Left hindlimb (tissue), 1 donor: ENCODE measurements at places on chromosomes 16 and 17.
A peak's percentile ranks its signal among the peaks of the same experiment; 100 is the strongest.

DNA sequence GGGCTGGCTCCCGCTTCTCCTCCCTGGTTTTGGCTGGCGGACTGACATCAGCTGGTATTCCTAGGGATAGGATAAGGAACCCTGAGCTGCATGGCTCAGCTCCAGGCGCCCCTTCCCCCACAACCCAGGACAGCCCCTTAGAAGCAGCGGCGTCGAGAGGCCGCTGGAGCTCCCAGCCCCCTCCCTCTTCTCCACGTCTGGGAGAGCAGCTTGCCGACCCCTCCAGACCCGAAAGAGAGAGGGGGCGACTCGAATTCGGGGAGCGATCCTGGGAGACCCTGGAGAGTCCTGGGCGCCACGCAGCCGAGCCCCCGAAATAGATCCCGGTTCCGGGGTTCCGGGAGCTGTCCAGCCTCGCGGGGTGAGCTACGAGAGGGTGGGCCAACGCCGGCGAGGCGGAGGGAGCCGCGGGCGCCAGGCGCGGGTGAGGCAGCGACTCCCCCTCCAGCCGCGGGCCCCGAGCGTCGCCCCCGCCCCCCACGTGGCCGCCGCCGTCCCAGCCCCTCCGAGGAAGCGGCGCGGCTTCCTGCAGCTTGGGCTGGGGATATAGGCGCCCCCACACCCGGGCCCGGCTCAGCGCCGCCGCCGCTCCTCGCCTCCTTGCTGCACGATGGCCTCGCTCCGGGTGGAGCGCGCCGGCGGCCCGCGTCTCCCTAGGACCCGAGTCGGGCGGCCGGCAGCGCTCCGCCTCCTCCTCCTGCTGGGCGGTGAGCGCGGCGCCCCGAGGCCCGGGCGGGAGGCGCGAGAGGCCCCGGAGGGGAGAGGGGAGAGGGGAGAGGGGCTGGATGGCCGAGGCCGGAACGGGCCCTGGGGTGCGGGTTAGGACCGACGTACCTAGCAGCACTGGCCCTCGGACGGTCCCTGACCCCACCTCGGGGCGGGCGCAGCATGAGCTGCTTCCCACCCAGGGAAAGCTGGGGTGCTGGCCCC lies at the start of gene RAMP2:
Gene RAMP2 (plus strand): TSS at position 576 of the 930 bp plus-strand sequence. CDS start 35 bp downstream, at position 611.
- DNase-seq: no peak

- DNase-seq: no peak
These were observed 628.5 kb downstream of the MAF start for GRCh38 chr16:78972006-78972405.

DNA sequence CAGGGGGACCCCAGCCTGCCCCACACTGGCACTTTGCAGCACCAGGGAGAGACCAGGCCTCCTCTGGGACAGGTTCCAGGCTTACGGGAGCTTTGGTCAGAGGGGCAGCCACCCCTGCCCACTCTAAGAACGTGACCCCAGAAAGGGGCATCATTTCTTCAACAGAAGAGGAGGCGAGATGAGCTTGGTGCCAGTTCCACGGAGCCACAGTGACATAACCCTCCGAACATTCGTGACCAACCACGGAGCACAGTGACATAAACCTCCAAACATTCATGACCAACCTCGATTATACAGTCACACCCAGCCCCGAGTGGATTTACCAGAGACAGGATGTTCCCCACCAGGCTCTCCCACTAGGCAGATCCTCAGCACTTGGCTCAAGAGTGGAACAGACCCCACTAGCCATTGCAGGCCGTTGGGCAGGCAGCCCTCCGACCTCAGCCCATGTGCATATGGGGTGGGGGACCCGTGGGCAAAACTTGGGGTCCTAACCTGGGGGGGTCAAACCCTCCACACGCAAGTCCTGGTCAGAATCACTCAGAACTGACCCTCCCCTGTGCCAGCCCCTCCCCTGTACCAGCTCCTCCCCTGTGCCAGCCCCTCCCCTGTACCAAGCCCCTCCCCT lies 112.9 kb downstream of the METRNL start:
- peak; percentile 40 for DNase-seq

DNA sequence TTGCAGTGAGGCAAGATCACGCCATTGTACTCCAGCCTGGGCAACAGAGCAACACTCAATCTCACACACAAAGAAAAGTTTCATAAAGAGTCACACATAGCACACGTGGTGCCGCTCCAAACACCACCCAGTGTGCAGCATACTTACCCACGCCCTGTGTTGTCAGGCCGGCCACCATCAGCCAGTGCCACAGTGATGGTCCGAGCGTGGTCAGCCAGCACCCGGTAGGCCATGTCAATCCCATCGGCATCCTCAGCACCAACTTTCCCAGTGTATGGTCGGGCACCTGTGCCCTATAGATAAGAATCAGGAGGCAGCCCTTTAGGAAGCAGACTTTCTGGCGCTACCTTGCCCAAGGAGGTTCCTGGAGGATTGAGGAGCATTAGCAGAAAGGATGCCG lies 17.7 kb upstream of the EXOSC6 start:
- DNase-seq: no peak

DNA sequence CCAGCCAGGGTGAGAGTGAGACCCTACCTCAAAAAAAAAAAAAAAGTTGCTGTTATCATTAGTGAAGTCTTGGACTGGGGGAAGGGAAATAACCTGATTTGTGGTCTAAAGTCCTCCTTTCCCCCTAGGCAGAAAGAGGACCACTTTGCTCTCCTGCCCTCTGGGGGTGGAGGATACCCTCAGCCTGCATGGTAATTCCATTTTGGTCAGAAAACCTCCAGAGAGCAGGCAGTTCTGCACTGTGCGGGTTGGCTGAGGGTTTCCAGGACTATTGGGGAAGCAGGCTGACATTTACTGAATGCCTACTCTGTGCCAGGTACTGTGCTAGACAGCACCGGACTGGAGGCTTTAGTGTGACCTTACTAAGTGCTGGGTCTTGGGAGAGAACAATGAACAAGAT lies 2.6 kb downstream of the ADAP2 start:
- no peak for DNase-seq

DNA sequence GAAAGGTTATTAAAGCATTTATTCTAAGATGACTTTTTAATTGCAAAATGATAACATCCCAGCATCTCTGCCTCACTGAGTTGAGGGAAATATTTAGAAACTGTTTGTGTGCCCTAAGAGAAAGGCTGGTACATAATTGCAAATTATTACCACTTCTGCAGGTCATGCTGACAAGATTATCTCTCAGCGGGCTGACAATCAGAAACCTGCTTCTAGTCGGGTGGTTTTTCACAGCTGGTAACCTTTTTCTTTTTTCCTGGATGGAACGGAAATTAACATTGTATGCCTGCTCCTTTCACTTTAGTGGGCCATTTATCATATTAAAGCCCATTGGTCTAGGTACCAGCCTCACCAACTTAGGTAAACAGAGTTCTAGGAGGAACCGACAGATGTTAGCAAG lies 17.0 kb upstream of the NUDT7 start:
- DNase-seq: no peak

DNA sequence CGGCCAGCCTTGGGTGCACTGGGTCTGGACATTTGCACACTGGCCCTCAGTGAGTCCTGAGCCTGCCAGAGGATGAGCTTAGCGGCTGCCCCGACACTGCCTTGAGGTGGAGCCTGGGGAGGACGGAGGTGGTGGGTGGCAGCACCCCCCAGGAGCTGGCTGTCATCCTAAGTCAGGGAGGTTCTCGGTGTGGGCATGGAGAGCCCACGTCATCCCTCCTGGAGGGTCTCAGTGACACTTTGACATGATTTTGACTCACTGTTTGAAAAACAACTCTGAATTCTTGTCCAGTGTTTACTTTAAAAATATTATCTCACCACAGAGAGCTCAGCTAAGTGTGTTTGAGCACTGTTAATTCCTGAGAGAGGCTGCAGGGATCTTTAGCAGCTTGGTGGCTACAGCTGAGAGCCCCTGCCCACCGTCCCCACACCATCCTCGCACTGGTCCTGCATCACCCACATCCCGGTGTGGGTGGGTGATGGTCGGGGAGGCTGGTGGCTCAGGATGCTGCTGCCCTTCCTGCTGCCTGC lies 63.1 kb downstream of the BANP start:
- DNase-seq: no peak

DNA sequence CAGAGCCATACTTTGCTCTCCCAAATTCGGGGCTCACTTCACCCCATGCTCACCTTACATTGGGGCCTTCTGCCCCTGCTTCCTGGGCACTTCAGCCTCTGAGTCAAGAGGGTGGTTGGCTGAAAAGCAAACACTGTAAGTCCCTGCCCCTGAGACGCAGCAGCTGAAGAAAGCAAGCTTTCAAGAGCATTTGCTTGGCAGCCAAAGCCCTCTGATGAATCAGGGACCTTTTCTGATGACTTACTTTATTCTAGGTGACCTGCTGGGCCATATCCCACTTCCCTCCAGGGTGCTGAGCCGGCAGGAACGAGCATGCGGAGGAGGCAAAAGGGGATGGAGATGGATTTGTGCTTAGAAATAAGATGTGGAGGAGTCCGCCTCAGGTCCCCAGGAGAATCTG lies 147.0 kb upstream of the TNRC6C start:
- DNase-seq: no peak

DNA sequence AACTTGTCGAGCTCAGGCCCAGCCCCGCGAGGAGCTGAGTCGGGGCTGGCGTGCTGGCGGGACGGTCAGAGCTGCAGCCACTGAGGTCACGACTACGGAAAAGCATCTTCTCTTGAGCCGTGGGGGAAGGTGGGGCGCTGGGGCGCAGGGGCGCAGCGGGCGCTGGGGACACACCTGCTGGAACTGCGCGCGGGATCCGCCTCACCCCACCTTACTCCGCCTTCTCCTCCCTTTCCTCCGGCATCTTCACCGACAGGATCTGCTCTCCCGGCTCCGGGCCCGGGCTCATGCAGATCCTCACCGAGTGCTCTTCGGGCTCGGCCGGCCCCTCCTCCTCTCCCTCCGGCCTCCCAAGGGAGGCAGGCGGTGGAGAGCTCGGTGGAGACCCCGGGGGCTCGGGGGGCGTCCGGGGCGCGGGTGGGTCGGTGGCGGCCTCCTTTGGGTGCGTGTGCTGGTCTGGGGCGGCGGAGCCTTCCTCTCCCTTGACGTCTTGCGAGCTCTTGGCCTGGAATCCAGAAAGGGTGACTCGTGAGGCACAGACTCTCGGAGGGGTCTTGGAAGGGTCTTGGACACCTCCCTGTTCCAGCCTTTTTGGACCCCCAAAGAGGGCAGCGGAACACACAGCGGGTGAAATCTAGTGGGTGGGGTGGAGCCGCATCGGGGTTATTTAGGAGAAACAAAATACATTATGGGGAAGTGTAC lies 81.8 kb upstream of the KIFC3 start:
- no peak for DNase-seq

DNA sequence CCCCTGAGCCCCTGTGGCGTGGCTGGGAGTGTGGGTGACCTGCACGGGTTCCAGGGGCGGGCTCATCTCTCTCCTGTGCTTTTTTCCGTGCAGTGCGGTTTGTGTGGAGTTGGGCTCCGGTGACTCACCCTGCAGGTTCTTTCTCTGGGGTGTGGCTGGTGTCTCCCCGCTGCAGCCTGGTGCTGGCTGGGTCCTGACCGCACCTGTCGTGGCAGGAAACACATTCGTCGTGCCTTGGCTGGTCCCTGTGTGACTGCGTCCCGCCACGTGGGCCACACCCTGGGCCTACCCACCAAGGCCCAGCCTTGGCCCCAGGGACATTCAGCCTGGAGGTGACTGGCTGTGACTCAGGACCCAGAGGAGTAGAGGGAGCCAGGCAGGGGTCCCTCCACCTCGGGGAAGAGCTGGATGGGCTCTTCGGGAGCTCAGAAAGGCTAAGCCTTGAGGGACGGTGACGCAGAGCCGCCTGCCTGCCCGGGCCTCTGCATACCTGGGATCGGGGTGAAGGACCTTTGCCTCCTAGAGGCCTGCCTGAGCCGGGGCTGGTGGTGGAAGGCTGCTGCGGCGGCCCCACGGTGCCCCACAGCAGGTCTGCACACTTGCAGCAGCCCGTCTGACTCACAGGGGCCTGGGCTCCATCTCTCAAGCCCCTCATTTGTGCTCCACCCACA lies 7.8 kb downstream of the TRAF7 start:
- DNase-seq: no peak

DNA sequence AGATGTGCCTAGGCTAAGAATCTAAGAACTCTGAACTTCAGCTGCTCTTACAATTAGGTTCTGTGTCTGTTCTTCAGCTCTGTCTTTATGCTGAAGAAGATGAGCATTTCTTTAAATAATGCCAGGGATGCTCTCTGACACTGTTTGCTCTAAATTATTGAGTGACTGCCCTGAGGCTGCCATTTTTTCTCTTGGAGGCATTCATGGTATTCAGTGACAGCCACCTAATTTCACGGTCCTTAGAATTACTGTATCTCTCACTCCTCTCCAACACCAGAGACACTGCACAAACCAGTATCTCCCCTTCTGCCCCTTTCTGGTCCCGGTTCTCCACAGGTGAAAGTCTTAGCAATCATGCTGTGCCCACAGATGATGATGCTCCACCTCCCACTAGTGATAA lies 123.6 kb upstream of the MPHOSPH6 start:
- no peak for DNase-seq

DNA sequence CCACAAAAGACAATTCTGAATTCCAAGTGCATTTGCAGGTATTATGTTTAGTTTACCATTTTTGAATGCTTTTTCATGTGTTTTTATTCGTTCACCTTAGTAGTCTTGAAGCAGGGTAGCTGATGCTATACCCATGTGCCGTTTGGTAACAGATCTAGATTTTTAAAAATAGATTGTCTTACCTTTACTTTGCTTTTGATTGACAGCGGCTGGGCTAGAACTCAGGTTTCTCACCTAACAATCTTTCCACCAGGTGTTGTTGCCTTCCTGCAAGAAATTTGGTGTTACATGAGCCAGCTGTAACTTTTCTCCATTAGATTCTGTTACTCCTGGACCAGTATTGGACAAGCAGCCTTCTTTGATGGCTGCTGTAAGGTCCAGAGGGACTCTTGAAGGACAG lies 1.5 kb upstream of the FTSJ3 start:
- DNase-seq: no peak

GRCh38 chr16:25108054-25108453 lies 3.5 kb upstream of the LCMT1 start:
- DNase-seq: no peak

DNA sequence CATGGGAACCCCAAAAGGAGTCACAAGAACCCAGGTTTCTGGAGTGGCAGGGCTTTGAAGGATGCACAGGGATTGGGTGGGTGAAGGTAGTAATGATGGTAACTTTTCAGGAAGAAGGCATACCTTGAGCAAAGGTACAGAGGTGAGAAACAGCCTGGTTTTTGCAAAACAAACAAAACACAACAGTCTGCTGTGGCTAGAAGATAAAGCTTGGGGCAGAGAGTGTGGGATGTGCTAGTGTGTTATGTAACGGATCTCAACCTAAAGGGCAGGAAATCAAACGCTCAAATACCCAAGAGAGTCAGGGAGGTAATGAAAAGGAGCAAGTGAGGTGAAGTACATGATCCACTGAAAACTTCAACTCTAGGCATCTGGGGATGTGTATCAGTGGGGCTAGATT lies 4.6 kb downstream of the PTGES3L start:
- DNase-seq: no peak

- DNase-seq: no peak
These were observed 217.4 kb downstream of the RPTOR start for GRCh38 chr17:80762076-80762475.

GRCh38 chr17:77749321-77749751 lies 209.2 kb upstream of the TNRC6C start:
- DNase-seq: peak; percentile 13

GRCh38 chr16:997440-998051 lies 16.0 kb downstream of the SOX8 start:
- peak; percentile 78 for DNase-seq

GRCh38 chr16:55825115-55825728 lies 7.7 kb downstream of the CES1 start:
- DNase-seq: no peak

GRCh38 chr17:29949696-29950095 lies 8.3 kb downstream of the EFCAB5 start:
- no peak for DNase-seq

GRCh38 chr17:76398523-76399174 lies 14.2 kb downstream of the SPHK1 start:
- peak; percentile 26 for DNase-seq

- DNase-seq: no peak
These were observed 9.9 kb downstream of the CLEC19A start for GRCh38 chr16:19295393-19295792.
